ENCODE measurements at places on chromosomes 5 and 9.

DNA sequence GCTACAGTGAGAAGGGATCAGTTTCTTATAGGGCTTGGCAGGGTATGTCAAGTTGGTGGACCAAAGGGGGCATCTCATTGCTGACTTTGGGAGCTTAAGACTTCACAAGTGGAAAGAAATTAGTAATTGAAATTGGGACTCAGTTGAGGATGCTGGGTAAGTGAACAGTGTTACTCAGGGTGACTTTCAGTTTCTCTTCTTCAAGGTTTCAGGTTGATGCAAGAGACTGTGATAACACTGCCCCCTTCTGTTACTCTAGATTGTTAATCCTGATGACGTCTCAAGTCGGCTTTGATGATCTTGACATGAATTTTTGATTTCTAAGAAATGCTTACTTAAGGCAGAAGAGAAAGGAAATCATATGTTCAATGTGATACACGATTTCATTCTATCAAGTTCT, 21.3 kb downstream of the KCTD16 start:
- no peak for DNase-seq

GRCh38 chr9:38715684-38716083, 4.2 kb downstream of the FAM240B start:
- DNase-seq, result no peak

- DNase-seq, result no peak
These were observed 295.0 kb downstream of the CAAP1 start for GRCh38 chr9:26597542-26598149.

- no peak for DNase-seq
These were observed 19.4 kb downstream of the CSF1R start for GRCh38 chr5:150066901-150067396.

DNA sequence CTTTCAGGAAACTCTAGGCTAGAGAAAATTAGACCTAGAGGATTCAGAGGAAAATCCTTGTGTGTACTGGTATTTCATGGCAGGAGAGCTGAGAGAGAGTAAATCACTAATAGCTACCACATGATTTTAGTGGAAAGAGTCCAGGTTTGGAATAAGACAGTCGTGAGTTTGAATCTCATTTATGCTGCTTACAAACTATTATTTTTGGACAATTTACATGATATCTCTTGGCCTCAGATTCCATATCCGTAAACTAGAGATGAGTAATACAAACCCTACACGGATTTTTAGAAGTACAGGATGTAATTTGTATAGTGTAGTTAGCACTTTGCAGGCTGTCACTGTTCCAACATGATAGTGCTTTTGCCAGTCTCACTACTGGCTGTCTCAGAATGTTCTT, 2.7 kb downstream of the IL31RA start:
- DNase-seq, result no peak

- DNase-seq, result no peak
These were observed 139.4 kb upstream of the CDKN2B start for GRCh38 chr9:22148528-22148875.

All from stimulated activated CD8-positive, alpha-beta memory T cell treated with anti-CD3 and anti-CD28 coated beads, Interleukin-2, amount 100 ng/mL, for 48 hours (primary cell).